ENCODE measurements at places on chromosomes 12 and 14. TPM values are rescaled to one million over a fixed set of nuclear protein-coding genes. Genes with fewer than 3 reads are reported as not detected.

- no peak for DNase-seq
Observed at GRCh38 chr14:105391541-105391940, 6.8 kb upstream of the TEX22 start.

- no peak for DNase-seq
Observed at GRCh38 chr14:99704037-99704436, 19.9 kb downstream of the CYP46A1 start.

GRCh38 chr12:65248656-65249633 is 29.5 kb upstream of the MSRB3 start:
- DNase-seq: peak; percentile 44

- DNase-seq: no peak
Observed at GRCh38 chr12:91681751-91682150, 463.9 kb downstream of the BTG1 start.

The ACAD10 gene
- total RNA-seq: 16.2 TPM

DNA sequence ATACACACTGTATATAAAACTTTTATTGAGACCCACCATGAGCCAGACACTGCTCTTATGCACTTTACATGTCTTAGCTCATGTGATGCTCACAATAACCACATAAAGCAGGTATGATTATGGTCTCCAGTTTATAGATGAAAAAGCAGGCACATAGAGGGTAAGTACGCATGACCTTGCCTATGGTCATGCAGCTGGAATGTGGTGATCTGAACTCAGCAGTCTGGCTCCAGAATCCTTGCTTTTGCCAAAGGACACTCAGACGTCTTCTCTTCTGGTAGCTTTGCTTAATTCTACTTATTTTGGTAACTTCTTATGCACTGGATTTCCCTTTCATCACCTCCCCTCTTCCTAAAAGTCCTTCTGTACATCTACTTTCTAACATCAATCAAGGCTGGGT is 103.3 kb upstream of the CRY1 start:
- peak; percentile 15 for DNase-seq

The ERP27 gene
- total RNA-seq: not detected

- DNase-seq: peak; percentile 84
Observed at GRCh38 chr14:70907176-70907995, at the start of gene PCNX1. TSS of gene PCNX1 (plus strand) at chr14:70907459. CDS start at chr14:70907851, 392 bp downstream.

Data from fibroblast of lung (primary cell).